ENCODE measurements at places on chromosomes 7 and 10.

- DNase-seq: no peak
Measured at GRCh38 chr10:95505641-95506040, 55.5 kb downstream of the SORBS1 start.

GRCh38 chr7:149850716-149851115 is 12.5 kb downstream of the ZNF862 start:
- DNase-seq: no peak

- no peak for DNase-seq
Measured at GRCh38 chr7:91033574-91033973, 230.7 kb upstream of the FZD1 start.

GRCh38 chr10:10860455-10860976 is 157.2 kb upstream of the CELF2 start:
- no peak for DNase-seq

- no peak for DNase-seq
Measured at GRCh38 chr10:104308439-104308903, 29.8 kb downstream of the ITPRIP start.

GRCh38 chr7:137521451-137521850 is 177.9 kb upstream of the PTN start:
- DNase-seq: no peak

GRCh38 chr10:58575491-58575890 is 62.8 kb downstream of the BICC1 start:
- DNase-seq: no peak

- no peak for DNase-seq
Measured at GRCh38 chr10:35004651-35005050, 85.5 kb downstream of the CUL2 start.

DNA sequence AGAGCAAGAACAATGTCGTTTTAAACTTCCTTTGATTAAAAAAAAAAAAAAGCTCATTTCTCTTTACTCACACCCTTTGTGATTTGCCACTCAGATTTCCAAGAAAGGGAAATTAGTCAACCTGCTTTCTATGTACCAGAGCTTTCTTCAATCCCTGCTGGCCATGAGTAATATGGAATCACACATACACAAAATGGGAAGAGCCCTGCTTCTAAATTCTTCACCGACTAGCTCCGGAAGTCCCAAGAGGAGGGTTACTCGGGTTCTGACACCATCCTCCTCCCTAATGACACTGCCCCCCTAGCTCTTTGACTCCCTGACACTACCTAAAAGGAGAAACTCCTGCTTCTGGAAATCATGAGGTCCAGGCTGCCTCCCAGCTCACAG is 81.8 kb upstream of the SFMBT2 start:
- no peak for DNase-seq

DNA sequence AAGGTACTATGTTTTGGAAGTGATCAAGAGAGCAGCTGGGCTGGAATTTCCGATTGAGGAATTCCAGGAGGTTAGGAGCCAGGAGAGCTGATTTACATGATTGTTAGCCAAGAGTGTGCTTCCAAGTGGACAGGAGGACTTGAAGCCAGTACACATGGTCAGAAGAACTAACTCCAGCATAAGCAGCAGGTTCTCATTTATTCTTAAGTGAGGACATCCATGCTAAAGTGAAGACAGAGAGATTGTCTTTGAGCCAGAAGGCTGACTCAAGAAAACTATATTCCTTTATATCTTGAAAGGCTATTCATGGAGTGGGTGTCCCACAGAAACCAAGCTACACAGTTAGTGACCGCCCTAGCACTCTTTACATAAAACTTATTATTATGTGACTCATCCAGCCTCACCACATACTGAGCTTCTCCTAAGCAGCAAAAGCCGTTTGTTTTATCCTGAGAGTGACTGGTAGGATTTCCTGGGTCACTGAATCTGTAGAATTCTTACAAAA is 56.7 kb upstream of the SEMA3A start:
- peak; percentile 7 for DNase-seq

DNA sequence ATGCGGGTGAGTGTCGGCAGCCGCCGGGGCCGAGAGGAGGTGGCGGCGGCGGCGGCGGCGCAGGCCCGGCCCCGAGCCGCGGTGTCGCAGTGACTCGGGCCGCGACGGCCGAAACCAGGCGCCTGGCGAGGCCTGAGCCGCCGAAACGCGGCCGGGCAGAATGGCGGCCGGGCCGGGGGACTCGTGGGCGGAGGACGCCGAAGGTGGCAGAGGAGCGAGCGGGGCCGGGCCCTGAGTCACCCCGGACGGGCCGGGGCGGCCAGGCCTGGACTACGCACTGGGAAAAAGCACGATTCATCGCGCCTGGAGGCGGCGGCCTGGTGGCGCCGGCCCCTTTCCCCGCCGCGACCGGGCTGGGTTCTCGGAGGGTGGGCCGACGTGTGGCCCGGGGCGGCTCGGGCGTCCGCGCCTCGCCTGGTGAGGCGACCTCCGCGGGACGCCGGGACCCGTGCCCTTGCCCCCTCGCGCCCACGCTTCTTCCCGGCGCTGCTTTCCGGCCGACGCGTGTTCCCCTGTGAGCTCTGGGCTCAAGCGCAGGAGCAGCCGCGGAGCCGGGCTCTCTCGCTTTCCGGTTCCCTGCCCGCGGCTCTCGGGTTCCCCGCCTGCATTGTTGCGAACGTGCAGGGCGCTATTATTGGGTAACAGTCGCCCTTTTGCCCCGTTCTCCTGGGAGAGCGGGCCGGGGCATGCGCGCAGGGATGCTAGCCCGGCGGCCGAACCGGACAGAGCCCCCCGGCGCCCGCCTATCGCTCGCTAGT is 500 bp downstream of the CUL1 start:
- peak; percentile 41 for DNase-seq

DNA sequence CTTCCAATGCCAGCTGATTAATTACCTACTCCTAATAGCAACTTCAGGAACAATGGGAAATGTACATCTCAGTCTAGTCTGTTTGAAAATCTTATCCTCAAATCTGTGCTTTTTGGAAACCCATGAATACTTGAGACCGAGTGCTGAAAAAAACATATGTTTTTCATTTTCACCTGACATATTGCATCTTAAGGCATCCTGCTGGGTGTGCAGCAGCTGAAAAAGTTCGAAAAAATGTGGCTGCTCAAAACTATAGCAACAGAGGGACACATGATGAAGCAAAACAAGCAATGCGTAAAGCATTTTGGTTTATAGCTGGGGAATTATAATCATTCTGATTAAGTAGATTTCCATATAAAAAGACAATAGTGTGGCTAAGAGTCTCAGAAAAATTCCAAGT is 218.0 kb downstream of the CREB5 start:
- no peak for DNase-seq

- no peak for DNase-seq
Measured at GRCh38 chr7:102061354-102061945, 225.2 kb upstream of the SH2B2 start.

DNA sequence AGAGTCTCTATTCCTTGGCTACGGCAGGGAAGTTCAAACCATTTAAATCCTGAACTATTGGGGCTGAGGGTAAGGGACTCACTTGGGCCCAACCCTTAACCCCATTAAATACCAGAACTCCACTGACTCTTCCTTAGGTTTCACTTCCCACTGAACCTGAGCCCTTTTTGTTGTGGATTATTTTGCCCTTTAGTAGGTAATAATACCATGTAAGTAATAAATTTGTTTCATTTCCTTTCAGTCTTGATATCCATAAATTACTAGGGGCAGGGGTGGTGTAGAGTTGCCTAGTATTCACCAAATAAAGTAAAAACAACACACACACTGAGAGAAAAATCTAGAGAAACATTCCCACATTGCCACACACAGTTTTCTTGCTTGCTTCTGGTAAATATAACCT is 352.0 kb downstream of the PCDH15 start:
- no peak for DNase-seq

- no peak for DNase-seq
Measured at GRCh38 chr10:89942217-89942616, 240.8 kb downstream of the KIF20B start.

GRCh38 chr10:100749309-100750217 is 4.2 kb downstream of the PAX2 start:
- DNase-seq: no peak

DNA sequence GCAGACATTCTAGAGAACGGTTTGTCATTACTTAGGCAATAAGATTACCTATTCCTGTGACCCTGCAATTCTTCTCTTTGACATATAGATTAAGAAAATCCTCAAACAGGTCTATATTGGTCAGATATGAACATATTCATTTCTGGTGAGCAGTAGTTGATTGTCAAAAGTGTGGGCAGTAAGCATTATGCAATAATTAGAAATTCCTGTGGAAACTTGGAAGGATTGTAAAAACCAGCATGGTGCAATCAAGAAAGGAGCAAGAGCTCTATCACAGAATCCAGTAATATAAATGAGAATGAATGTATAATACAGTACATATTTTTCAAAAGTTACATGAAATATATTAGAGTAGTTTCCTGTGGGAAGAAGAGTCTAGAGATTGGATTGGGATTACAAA is 406.5 kb downstream of the SUGCT start:
- no peak for DNase-seq

DNA sequence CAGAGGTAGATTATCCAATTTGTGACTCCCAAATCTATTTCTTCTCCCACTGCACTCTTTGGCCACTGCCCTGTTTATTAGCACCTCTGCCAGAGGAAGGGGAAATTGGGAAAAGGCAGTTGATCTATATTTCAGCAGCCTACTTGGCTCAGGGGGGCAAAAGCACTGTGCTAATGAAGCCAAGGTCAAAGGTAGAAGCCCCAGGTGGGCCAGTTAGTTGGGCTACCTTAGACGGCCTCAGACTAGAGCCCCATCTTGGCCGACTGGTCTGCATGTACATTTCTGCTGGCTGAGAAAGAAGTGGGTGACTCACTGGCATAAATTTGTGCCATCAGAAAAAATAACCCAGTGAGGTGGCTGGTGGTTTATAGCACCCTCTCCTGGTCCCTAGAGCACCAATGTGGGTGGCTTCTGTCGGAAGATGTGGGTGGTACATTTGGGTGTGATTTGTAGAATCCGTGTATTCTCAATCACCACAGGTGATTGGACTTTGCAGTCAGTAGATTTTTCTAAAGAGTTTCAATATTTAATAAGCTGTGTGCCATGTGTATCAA is 293.3 kb upstream of the MKI67 start:
- no peak for DNase-seq

- DNase-seq: no peak
Measured at GRCh38 chr10:91023700-91024398, 103.0 kb upstream of the ANKRD1 start.

GRCh38 chr10:102102421-102102820 is 17.7 kb downstream of the LDB1 start:
- no peak for DNase-seq

DNA sequence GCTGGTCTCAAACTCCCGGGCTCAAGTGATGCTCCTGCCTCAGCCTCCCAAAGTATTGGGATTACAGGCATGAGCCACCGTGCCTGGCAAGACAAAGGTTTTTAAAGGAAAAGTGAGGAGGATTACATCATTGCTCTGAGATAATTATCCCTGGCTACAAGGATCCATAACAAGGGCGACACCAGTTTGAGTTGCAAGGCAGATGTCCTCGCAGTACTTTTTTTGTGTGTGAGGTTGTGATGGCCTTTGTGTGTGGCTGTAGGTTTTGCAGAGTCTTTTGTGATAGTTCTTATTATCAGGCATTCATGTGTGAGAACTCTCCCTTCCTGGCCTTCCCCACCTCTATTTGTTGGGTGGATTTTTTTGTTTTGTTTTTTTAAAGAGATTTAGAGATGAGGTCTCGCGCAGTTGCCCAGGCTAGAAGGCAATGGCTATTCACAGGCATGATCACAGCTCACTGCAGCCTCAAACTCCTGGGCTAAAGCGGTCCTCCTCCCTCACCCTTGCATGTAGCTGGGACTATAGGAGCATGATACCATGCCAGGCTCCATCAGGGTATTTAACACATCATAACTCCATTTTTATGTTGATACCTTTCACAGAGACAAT is 10.0 kb downstream of the BTBD16 start:
- no peak for DNase-seq

- DNase-seq: no peak
Measured at GRCh38 chr10:95782318-95782717, 26.4 kb downstream of the ENTPD1 start.

DNA sequence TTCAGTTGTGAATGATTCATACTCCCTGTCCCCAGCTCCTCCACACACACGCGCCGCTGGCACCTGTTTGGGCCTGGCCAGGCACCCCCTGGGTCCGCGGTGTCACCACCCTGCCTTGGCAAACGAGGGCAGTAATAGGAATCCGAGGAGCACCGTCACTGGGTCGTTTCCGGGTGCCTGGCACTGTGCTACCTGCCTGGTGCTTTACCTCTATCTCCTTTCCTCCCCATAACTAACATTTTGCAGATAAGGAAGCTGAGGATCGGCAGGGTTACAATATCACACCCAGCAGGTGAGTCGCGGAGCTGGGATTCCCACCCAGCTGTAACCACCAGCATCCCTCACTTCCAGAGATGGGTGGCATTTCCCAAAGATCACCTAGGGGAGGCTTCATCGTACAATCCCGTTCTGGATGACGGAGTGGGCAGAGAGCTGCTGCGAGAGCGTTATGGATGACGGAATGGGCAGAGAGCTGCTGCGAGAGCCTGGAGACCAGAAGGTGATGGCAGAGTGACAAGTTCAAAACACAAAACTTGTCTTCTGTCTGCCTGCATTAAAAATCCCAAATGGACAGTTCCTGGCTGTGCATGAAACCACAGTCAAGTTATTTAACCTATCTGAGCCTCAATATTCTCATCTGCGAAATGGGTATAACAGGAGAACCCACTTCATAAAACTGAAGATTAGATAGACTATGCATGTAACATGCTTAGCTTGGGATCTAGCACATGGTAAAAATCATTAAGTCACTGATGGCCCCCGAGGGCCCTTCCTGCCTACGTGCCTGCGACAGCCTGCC is 1.1 kb upstream of the HSPA12A start:
- no peak for DNase-seq

- DNase-seq: no peak
Measured at GRCh38 chr7:116139007-116139406, 71.3 kb upstream of the TES start.

Measured in T1000 (cell line).